ENCODE measurements at places on chromosomes 3 and 15. TPM values are rescaled to one million over a fixed set of nuclear protein-coding genes. Genes with fewer than 3 reads are reported as not detected.

GRCh38 chr3:187093320-187093719 is 46.0 kb downstream of the RPL39L start:
- H3K36me3 ChIP-seq, result no peaks in the 10 kb centered on the region
- H3K27me3 ChIP-seq, result no peaks in the 10 kb centered on the region
- no peak overlapping the region for H3K4me3 ChIP-seq

GRCh38 chr3:67192466-67192865 is 194.4 kb downstream of the KBTBD8 start:
- DNase-seq, result no peak
- H3K27ac ChIP-seq, result no peak overlapping the region
- H3K4me1 ChIP-seq, result no peaks in the 10 kb centered on the region
- H3K4me3 ChIP-seq, result no peak overlapping the region
- no peaks in the 10 kb centered on the region for H3K36me3 ChIP-seq

GRCh38 chr3:106161246-106161645 is 292.4 kb upstream of the CBLB start:
- H3K27ac ChIP-seq, result no peak overlapping the region
- H3K4me1 ChIP-seq, result no peaks in the 10 kb centered on the region

DNA sequence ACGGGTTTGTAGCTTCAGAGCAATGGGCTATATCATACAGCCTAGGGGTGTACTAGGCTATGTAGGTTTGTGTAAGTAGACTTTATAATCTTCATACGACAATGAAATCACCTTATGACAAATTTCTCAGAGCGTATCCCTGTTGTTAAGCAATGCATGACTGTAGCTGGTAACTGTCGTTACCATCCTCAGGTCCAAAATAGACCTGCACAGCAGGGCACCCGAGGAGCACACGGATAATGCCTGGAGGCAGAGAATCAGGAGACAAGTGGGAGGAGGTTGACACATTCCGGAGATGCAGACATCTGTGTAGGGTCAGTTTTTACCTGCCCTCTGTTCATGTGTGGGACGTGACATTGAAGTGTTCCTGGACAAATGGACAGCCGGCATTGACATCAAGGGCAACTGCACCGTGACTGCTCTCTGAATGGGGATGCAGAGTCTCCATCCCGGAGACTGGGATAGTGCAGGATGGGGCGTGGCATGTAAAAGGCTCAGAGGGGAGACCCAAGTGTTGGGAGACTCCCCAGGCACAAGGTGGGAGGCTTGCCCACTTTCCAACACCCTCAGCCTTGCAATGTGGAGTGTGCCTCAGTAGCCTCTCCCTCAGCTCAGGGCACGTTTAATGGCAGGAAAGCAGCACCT is 45.9 kb upstream of the PGPEP1L start:
- H3K4me3 ChIP-seq, result no peak overlapping the region
- DNase-seq, result no peak
- peaks cover 4% of the 10 kb centered on the region for H3K4me1 ChIP-seq
- H3K27me3 ChIP-seq, result no peaks in the 10 kb centered on the region
- H3K36me3 ChIP-seq, result no peaks in the 10 kb centered on the region
- H3K27ac ChIP-seq, result no peak overlapping the region

The ROPN1 gene
- not detected for total RNA-seq

- H3K27me3 ChIP-seq, result no peaks in the 10 kb centered on the region
- H3K4me3 ChIP-seq, result no peak overlapping the region
- no peak for DNase-seq
These were observed 141.0 kb downstream of the TMCO5A start for GRCh38 chr15:38075466-38075865.

DNA sequence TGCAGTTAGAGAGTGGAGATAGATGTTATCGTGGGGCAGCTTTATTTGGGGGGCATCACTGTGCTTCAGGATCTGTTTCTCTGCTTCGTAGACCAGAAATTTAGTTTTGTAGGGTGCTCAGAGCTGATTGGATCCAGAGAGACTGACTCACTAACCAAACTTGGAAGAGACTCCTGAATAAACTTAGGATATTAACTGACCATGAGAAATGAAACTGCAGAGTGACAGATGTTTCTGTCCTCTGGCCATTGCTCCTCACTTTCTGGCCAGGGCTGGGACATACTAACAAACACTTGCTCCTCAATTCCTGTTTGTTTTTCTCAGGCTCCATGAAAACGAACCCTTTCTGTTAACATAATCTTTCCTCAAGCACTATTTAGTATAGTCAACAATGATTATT is 4.3 kb downstream of the ZNF592 start:
- no peak overlapping the region for H3K4me3 ChIP-seq
- no peaks in the 10 kb centered on the region for H3K36me3 ChIP-seq
- no peak for DNase-seq
- H3K4me1 ChIP-seq, result peaks cover 54% of the 10 kb centered on the region
- H3K27me3 ChIP-seq, result no peaks in the 10 kb centered on the region

DNA sequence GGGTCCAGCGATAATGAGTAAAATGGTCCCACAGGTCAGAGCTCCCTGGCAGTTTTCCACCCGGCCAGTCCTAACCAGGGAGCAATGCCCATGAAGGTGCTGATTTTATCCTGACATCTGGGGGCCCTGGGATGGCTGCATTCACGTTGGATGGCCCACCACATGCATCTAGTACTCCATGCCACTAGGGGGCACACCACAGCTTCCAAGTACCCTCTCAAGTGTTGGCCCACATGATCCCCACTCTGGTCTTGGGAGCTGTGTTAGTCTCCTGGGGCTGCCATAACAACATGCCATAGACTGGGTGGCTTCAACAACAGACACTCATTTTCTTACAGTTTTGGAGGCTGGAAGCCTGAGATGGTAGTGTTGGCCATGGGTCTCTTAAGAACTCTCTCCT is 225.5 kb downstream of the SLCO3A1 start:
- H3K27ac ChIP-seq, result no peak overlapping the region
- H3K4me1 ChIP-seq, result peaks cover 9% of the 10 kb centered on the region
- no peaks in the 10 kb centered on the region for H3K36me3 ChIP-seq
- H3K4me3 ChIP-seq, result no peak overlapping the region
- H3K27me3 ChIP-seq, result no peaks in the 10 kb centered on the region

The CPLX3 gene
- total RNA-seq, result not detected

- no peaks in the 10 kb centered on the region for H3K4me1 ChIP-seq
- no peaks in the 10 kb centered on the region for H3K27me3 ChIP-seq
- peaks cover 48% of the 10 kb centered on the region for H3K36me3 ChIP-seq
These were observed 27.6 kb downstream of the NIPA2 start for GRCh38 chr15:22866079-22866478.

DNA sequence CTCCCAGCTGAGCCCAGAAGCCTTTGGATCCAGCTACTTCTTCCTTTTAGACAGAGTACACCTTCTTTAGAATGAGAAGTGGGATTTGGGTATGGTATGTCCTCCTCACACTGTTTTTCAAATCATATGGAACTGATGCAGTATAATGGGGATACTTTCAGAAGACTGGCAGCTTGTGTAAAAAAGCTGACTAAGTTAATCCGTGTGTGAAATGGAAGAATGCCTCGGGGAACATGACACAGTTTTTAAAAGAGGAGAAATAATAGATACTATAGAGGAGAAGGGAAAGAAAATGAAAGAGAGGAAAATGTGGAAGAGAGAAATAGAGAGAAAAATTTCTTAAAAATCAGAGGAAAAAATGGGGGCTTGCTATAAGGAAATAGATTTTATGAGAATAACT is 47.7 kb downstream of the TUSC7 start:
- H3K36me3 ChIP-seq, result no peaks in the 10 kb centered on the region
- no peak overlapping the region for H3K27ac ChIP-seq
- H3K4me3 ChIP-seq, result no peak overlapping the region
- H3K27me3 ChIP-seq, result no peaks in the 10 kb centered on the region
- DNase-seq, result no peak
- no peaks in the 10 kb centered on the region for H3K4me1 ChIP-seq

GRCh38 chr15:64134345-64134829 is 17.1 kb upstream of the SNX22 start:
- H3K27ac ChIP-seq, result no peak overlapping the region
- H3K4me1 ChIP-seq, result no peaks in the 10 kb centered on the region
- H3K36me3 ChIP-seq, result peaks cover 95% of the 10 kb centered on the region
- no peak for DNase-seq
- H3K27me3 ChIP-seq, result no peaks in the 10 kb centered on the region

The SLC9C1 gene
- 0.32 TPM for total RNA-seq

The KCNMB3 gene
- total RNA-seq, result 16.5 TPM

The DLEC1 gene
- 0.11 TPM for total RNA-seq

DNA sequence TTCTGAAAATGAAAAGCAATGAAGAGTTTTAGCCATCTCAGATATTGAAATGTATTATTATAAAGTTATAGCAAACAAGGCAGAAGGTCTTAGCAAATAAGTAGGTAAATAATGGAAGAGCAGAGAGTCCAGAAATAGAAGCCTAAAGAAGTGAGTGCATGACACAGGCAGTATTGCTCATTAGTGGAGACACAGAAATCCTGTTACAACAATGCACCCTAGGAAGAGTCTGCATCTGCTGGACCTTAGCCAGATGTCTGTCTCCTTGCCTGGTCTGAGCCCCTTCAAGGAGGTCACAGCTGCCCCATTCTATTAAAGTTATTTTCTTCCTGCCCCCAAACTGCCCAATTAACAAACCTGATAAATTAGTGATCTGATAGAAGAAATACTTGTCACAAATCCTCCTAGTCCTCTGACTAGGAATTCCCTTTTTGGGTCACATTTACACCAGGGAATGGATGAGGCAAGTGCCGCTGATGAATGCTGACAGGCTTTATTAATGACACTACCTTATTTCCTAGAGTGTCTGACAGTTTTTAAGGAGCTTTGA is 51.9 kb downstream of the HOMER2 start:
- H3K27ac ChIP-seq, result no peak overlapping the region
- DNase-seq, result no peak
- no peaks in the 10 kb centered on the region for H3K4me1 ChIP-seq
- no peak overlapping the region for H3K4me3 ChIP-seq
- H3K36me3 ChIP-seq, result no peaks in the 10 kb centered on the region

The PARP15 gene
- total RNA-seq, result not detected

The LRRC15 gene
- total RNA-seq, result not detected

The OPA1 gene
- total RNA-seq, result 19.5 TPM

- no peaks in the 10 kb centered on the region for H3K4me1 ChIP-seq
- no peaks in the 10 kb centered on the region for H3K36me3 ChIP-seq
- no peak for DNase-seq
These were observed 130.5 kb upstream of the MCTP2 start for GRCh38 chr15:94100863-94101262.

DNA sequence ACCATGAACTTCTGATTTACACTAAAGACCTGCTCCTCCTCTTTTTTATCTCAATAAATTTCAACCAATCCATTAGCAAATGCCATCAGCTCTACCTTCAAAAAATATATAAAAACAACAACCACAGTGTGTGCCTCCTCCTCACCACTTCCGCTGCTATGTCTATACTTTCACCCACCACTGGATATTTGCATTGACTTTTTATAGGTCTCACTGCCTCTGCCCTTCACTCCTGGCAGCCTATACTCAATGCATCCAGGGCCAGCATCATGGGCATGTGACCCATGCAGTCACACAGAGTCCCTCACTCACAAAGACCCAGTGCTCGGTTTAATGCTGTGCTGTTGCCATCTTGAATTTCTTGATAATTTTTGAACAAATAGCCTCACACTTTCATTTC is 53.5 kb upstream of the CCDC54 start:
- no peaks in the 10 kb centered on the region for H3K27me3 ChIP-seq
- no peaks in the 10 kb centered on the region for H3K4me1 ChIP-seq
- no peaks in the 10 kb centered on the region for H3K36me3 ChIP-seq
- no peak for DNase-seq
- no peak overlapping the region for H3K4me3 ChIP-seq

DNA sequence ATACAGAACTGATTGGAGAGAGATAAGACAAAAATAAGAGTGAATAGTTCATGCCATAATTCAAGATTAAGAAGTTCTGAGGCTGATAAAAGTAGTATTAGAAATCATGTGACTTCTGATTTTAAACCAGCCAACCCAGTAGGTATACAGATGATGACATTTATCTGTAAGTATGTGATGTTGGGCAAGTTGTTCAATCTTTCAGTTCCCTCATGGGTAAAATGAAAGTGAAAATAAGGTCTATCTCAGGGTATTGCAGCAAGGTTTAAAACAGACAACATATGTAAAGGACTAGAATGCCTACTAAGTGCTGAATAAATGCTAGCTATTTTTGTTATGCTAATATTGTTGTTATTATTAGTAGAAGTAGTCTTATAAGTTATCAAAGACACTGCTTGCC is 1055.7 kb downstream of the NAALADL2 start:
- no peaks in the 10 kb centered on the region for H3K36me3 ChIP-seq
- no peak for DNase-seq
- no peak overlapping the region for H3K4me3 ChIP-seq
- no peak overlapping the region for H3K27ac ChIP-seq
- peaks cover 3% of the 10 kb centered on the region for H3K4me1 ChIP-seq

DNA sequence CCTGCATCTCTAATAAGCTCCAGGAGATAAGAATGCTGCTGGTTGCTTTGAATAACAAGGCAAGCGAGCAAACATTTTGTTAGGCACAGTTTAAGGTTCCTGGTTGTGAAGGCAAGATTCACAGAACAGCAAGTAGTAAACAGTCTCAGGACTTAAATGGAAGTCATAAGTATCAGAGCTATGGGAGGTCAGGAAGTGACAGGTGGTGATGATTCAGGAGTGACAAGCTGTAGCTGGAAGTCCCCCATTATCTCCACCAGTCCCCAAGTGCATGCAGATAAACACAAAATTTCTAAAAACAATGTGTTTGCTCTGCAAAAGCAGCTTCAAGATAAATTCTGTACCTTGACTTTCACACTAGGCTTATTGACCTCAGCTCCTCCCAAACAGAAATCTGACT is 3.3 kb downstream of the FETUB start:
- no peak overlapping the region for H3K4me3 ChIP-seq
- no peaks in the 10 kb centered on the region for H3K4me1 ChIP-seq
- no peak overlapping the region for H3K27ac ChIP-seq
- H3K27me3 ChIP-seq, result no peaks in the 10 kb centered on the region
- DNase-seq, result no peak

The KCNMB2 gene
- not detected for total RNA-seq

GRCh38 chr15:62119227-62119864 is 45.7 kb downstream of the C2CD4B start:
- no peak for DNase-seq
- no peaks in the 10 kb centered on the region for H3K4me1 ChIP-seq
- no peaks in the 10 kb centered on the region for H3K27me3 ChIP-seq
- H3K36me3 ChIP-seq, result no peaks in the 10 kb centered on the region

Measured in ascending aorta (tissue), 2 donors.